ENCODE measurements at places on chromosomes 1 and 21. TPM values are rescaled to one million over a fixed set of nuclear protein-coding genes. Genes with fewer than 3 reads are reported as not detected.

Gene PRKAA2
- total RNA-seq: 2.0 TPM

Gene LCK
- not detected for total RNA-seq

DNA sequence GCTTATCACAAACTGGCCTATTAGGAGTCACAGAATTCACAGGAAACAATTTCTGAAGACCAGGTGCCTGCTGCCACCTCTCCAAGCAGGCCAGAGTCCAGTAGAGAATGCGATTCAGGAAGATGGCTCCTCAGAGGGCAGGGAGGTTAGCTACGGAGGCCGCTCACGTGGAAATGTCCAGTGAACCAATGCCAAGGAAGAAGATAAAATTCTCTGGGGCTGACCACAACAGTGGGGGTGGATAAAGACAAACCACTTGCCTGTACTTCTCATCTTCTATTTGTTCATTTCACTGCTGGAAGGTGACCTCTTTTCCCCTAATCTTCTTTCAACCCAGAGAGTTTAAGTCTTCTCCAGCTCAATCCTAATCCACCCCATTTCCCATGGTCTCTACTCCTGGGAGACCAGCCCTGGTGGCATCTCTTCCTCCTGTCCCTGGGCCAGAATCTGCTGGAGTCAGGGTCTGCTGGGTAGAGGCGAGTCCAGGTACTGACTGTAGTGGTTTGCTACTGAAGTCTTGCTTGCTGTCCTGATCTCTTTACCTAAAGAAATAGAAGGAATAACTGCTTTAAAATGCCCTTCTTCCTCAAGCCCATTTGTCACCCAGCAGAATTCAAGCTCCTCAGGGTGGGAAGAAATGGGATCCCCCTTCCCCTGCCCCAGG, 3.2 kb downstream of the PSRC1 start:
- H3K27ac ChIP-seq: no peak overlapping the region
- DNase-seq: no peak
- H3K36me3 ChIP-seq: no peaks in the 10 kb centered on the region
- H3K4me3 ChIP-seq: no peak overlapping the region

- H3K27me3 ChIP-seq: no peaks in the 10 kb centered on the region
- no peaks in the 10 kb centered on the region for H3K36me3 ChIP-seq
- no peak for DNase-seq
- no peak overlapping the region for H3K4me3 ChIP-seq
- H3K4me1 ChIP-seq: peaks cover 22% of the 10 kb centered on the region
Measured at GRCh38 chr1:111735858-111736544, 3.2 kb downstream of the INKA2 start.

Gene MATN1
- total RNA-seq: 0.39 TPM

DNA sequence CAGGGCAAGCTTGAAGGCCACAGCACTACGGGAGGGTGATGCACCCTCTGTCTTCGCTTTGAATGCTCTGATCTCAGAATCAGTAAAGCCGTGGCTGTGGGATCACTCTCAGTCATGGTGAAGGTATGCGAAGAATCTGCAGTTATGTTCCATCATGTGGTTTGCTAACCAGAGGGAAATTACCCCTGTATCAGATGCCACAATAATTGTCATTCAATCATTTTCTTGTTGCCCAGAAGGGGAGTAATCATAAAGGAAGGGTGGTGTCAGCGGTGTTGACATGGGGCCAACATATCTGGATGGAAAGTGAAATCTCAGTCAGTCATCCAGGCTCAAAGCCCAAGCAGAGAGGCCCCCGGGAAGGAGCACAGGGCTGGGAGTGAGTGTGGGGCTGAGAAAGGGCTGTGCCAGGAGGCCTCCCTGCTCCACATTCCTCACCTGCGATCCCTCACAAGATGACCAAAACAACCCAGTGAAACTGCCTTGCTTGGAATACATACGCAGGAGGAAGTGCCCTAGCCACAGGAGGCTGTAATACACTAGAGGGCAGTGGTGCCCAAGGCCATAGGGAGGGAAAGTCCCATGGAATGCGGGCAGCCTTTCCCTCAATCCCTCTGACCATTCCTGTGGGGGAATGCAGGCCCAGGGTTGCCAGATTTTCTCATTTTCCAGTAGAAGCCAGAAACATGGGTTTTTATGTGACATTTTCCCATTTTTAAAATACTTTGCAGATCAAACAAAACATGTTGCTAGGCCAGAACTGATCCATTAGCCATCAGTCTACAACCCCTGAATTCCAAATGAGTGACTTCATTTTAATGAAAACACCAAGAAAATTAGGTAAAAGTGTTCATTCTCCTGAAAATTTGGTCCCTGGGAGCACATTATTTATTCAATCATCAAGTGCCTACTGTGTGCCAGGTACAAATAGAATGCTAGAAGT, 95.7 kb upstream of the VANGL1 start:
- H3K27me3 ChIP-seq: no peaks in the 10 kb centered on the region
- peak; percentile 89 for DNase-seq
- H3K36me3 ChIP-seq: no peaks in the 10 kb centered on the region
- peaks cover 32% of the 10 kb centered on the region for H3K4me1 ChIP-seq
- H3K27ac ChIP-seq: peak overlapping the region; percentile 97

Gene PGBD5
- total RNA-seq: 1.1 TPM

Gene KCNK2
- total RNA-seq: not detected

GRCh38 chr1:225484657-225485214, 56.9 kb upstream of the LBR start:
- H3K4me3 ChIP-seq: no peak overlapping the region
- H3K27ac ChIP-seq: no peak overlapping the region
- peaks cover 14% of the 10 kb centered on the region for H3K4me1 ChIP-seq
- peaks cover 11% of the 10 kb centered on the region for H3K36me3 ChIP-seq

- no peak overlapping the region for H3K4me3 ChIP-seq
- peaks cover 11% of the 10 kb centered on the region for H3K4me1 ChIP-seq
- peaks cover 4% of the 10 kb centered on the region for H3K27me3 ChIP-seq
- no peaks in the 10 kb centered on the region for H3K36me3 ChIP-seq
- no peak for DNase-seq
Measured at GRCh38 chr1:232707142-232707541, 77.2 kb upstream of the SIPA1L2 start.

- no peak overlapping the region for H3K4me3 ChIP-seq
- H3K27me3 ChIP-seq: peaks cover 28% of the 10 kb centered on the region
- H3K36me3 ChIP-seq: no peaks in the 10 kb centered on the region
- H3K4me1 ChIP-seq: peaks cover 20% of the 10 kb centered on the region
- DNase-seq: no peak
- H3K27ac ChIP-seq: no peak overlapping the region
Measured at GRCh38 chr1:206656936-206657335, 21.6 kb downstream of the DYRK3 start.

DNA sequence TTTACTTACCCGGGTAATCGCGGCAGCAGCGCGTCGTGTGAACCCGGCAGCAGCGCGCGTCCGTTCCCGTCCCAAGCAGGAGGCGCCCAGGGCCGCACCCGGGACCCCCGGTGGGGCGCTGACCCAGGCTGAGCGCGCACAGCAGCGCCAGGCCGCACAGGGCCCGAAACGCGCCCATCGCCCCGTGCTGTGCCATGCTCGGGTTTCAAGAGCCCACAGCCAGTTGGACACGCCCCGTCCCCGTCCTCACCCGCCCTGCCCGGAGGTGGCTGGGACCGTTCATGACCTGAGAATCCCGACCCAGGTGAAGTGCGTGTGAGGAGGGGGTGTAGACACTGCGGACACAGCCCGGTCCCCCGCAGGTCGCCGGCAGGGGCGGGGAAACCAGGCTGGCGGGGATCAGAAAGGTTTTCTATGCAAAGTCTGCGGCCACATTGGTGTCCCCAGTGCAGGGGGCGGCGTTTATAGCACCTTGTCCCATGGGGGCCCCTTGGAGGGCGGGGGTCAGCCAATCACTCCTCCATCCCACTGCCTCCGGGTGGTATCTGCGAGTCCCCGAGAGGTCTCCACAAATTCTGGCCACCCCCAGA, at the start of gene TNFRSF18:
TNFRSF18 (minus strand) TSS at position 217 of the 590 bp plus-strand sequence; CDS start at position 196, 21 bp downstream.
- H3K4me3 ChIP-seq: no peak within 1 kb of the TSS
- peaks cover 20% of the 10 kb centered on the region for H3K4me1 ChIP-seq
- no peaks in the 10 kb centered on the region for H3K27me3 ChIP-seq
- H3K36me3 ChIP-seq: no peaks in the 10 kb centered on the region
- no peak for DNase-seq

Gene CHI3L2
- total RNA-seq: not detected

DNA sequence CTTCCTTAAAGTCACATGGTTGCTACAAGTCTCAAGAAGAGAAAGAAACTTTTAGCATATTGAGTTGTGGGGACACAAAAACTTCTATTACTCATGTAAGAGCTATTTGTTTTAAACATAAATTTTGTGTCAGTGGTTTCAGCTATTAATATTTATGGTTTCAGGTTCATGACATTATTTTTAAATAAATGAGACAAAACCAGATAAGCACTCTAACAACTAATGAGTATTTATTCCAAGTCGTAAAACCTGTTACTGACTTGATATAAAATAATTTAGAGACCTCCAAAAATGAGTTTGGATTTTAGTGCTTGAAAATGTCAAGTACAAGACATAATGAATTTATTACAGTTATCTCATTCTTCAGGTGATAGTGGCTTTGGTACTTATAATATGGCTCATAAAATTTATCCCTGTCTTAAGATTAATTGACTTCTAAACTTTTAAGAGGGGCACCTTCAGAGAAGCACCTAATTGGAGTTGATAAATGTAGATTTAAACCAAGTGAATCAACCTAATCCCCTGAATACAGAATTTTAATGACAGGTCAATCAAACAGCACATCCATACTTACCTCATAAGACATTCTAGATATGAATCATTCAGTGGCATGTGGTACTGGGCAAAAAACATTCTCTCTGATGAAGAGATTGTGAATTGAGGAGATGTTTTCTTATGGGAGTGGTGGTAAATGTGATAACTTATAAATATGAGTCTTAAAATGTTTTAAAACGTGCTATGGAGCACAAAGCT, 167.7 kb upstream of the PTGFR start:
- H3K4me3 ChIP-seq: no peak overlapping the region
- no peak for DNase-seq
- no peak overlapping the region for H3K27ac ChIP-seq
- H3K36me3 ChIP-seq: no peaks in the 10 kb centered on the region
- no peaks in the 10 kb centered on the region for H3K4me1 ChIP-seq
- H3K27me3 ChIP-seq: peaks cover 29% of the 10 kb centered on the region

GRCh38 chr1:219441884-219442283, 171.0 kb downstream of the ZC3H11B start:
- H3K4me1 ChIP-seq: no peaks in the 10 kb centered on the region
- H3K36me3 ChIP-seq: no peaks in the 10 kb centered on the region
- H3K27ac ChIP-seq: no peak overlapping the region
- H3K27me3 ChIP-seq: peaks cover 2% of the 10 kb centered on the region
- DNase-seq: no peak

Gene TRIM17
- 1.8 TPM for total RNA-seq

Gene FBLIM1
- 156 TPM for total RNA-seq

Gene GNG4
- 0.83 TPM for total RNA-seq

- no peak overlapping the region for H3K27ac ChIP-seq
- H3K27me3 ChIP-seq: no peaks in the 10 kb centered on the region
- H3K4me3 ChIP-seq: no peak overlapping the region
- H3K36me3 ChIP-seq: no peaks in the 10 kb centered on the region
Measured at GRCh38 chr1:23475134-23475628, 8.8 kb downstream of the ASAP3 start.

GRCh38 chr1:119885903-119886783, 10.2 kb downstream of the ADAM30 start:
- no peak overlapping the region for H3K27ac ChIP-seq
- H3K4me1 ChIP-seq: no peaks in the 10 kb centered on the region
- H3K4me3 ChIP-seq: no peak overlapping the region
- H3K27me3 ChIP-seq: peaks cover 3% of the 10 kb centered on the region
- H3K36me3 ChIP-seq: no peaks in the 10 kb centered on the region
- DNase-seq: no peak

DNA sequence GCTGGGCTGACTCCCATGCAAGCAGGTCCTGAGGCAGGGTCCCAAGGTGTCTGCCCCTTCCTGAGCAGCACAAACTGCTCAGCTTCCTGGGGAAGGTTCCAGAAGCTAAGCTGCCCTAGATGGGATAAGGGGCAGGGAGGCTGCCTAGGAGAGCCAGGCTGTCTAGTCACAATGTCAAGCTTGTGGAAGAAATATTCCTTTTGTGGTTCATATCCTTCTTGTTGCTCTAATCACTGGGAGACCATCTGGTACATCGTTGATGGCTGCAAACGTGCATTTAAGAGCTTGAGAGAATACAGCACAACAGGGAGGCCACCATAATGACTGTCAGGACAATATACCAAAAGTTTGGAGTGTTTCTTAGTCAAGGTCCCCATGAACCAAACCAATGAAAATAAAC, 67.4 kb downstream of the SLC16A1 start:
- H3K36me3 ChIP-seq: no peaks in the 10 kb centered on the region
- H3K27ac ChIP-seq: no peak overlapping the region
- H3K4me1 ChIP-seq: no peaks in the 10 kb centered on the region
- H3K4me3 ChIP-seq: no peak overlapping the region
- no peak for DNase-seq

Gene ELF3
- total RNA-seq: 0.56 TPM

GRCh38 chr1:230215031-230215430, 148.0 kb downstream of the GALNT2 start:
- H3K4me1 ChIP-seq: peaks cover 38% of the 10 kb centered on the region
- peak overlapping the region; percentile 77 for H3K27ac ChIP-seq
- peak; percentile 71 for DNase-seq
- H3K4me3 ChIP-seq: no peak overlapping the region
- H3K27me3 ChIP-seq: no peaks in the 10 kb centered on the region

Gene PDC
- total RNA-seq: not detected

DNA sequence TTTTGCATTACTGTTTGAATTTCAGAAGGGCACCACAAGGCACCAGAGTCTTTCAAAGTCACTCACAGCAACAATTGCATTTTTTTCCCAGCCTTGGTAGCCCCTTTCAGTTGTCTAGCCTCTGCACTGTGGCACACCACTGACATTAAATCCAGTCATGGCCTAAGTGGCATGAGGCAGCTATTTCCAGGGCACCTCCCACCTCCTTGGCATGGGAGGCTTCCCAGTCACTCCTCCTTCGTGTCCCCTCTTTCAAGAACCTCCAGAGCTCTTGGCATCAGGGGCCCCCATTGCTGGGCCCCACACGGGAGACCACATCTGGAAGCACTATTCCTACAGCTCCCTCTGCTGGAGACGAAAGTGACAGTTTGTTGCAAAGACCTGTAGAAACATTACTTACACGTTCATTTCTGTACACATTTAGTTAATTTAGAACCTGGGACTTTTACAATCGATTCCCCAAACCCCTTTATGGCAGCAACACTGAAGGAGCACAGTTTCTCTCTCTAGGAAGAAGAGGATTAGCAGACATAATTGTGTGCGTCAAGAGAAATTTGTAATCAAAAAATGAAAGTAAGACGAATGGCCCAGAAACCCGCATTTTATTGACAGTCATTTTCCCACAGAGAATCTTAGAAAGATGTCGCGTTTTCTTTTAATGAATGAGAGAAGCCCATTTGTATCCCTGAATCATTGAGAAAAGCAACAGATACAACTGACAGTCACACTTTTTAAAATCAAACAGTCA, 5.7 kb upstream of the CHD5 start:
- peaks cover 19% of the 10 kb centered on the region for H3K4me1 ChIP-seq
- peaks cover 20% of the 10 kb centered on the region for H3K27me3 ChIP-seq
- DNase-seq: no peak
- no peak overlapping the region for H3K4me3 ChIP-seq
- no peak overlapping the region for H3K27ac ChIP-seq

All from osteocyte (in vitro differentiated cells).